ENCODE measurements at places on chromosomes 5 and 9.

DNA sequence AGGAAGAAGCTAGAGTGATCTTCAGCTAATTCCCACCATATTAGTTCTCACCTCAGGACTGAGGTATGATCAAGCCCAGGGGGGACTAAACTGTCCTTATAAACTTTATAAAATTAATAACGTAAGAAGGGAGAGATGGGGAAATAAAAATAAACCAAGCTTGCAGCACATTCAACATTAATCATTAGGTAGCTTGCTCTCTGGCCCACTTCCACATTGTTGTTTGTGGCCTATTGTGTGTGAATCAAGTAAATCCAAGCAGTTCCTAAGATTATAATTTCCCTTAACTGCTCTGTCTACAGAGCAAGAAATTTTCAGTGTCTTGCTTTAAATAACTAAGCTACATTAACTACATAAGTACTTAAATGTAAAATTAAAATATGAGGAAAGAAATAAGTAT lies 131.3 kb upstream of the ABCA1 start:
- no peak for DNase-seq

DNA sequence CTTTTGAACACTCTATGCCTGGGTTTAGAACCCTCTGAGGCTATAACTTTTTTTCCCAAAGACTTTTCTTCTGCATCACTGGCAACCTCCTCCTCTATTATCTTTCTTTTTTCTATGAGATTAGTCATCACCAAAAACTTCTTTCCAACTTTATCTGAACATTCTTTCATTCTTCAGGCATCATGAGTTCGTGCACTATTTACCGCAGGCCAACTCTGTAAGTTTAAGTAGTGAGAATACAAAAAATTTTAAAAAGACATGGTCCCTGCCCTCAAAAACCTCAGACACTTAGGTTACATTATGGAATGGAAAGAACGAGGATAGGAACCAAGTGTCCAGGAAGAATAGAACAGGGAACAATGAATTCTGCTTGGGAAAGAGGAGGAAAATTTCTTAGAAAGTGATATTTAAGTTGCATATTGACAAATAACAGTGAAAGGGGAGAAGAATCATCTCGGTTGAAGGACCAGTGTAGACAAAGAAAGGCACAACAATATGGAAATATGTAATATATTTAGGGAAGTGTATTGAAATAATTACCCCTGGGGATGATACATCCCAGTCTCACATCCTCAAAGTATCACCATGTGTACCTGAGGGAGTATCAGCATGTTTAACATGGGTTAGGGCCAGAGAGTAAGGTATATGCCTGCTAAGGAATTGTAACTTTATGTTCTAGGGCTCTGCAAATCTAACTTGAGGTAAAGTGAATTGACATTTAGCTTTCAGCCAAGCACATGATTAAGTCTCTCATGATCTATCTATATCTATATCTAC lies 196.5 kb upstream of the NREP start:
- no peak for DNase-seq

DNA sequence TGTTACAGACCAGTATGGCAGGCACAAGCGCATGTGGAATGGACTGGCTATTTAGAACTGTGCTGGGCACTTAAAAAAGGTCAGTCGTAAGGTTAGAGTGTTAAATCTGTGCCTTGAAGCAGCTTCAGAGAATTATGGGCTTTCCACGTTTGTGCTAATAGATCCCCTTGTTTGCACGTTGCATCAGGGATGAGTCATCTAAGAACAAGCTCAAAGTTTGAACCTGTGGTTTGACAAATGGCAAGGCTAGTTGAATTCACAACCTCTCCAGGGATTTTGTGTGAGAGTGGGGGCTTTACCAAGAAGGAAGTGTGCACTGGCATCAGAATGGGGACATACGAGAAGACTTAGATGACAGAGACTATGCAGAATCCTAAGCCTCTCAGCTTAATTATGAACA lies 249.6 kb downstream of the IRX1 start:
- no peak for DNase-seq

GRCh38 chr5:22390888-22391287 lies 462.3 kb downstream of the CDH12 start:
- no peak for DNase-seq

GRCh38 chr5:16143361-16144049 lies 36.1 kb downstream of the MARCHF11 start:
- DNase-seq, result no peak

GRCh38 chr9:77600810-77601209 lies 47.3 kb downstream of the GNA14 start:
- no peak for DNase-seq

DNA sequence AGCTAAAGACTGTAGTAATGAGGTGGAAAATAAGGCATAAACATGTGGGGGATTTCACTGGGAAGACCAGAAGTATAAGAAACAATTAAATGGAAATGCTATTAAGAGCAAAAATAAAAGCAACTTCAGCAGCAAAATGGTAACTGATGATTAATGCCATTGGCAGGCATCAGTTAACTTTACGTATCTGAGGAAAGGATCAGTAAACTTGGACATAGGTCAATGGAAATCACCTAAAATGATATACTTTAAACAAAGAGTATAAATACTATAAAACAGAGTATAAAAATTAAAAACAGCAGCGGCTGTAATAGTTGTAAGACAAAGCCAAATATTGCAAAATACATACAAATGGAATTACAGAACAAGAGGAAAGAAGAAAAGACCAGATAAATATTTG lies 992.1 kb downstream of the DNAH5 start:
- DNase-seq, result no peak

DNA sequence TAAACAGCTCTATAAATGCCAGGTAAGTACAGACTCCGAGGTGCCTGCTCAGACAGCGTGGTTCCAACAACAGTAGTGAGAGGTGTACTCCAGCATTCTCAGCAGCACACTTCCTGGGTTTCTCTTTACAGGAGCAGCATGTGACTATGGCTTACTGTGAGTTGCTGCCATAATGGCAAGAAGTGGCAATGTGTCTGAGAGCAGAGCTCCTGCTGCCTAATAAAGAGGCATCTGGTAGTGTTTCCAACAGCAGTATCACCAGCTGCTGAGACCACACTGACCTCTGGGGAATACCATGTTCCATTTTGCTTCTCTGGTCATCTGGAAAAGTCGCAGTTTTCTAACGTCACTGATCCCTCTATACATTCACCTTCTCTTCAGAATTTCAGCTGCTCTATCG lies 398.2 kb downstream of the SLCO4C1 start:
- no peak for DNase-seq

GRCh38 chr5:61132559-61132958 lies 29.7 kb downstream of the SMIM15 start:
- DNase-seq, result no peak

- no peak for DNase-seq
Observed at GRCh38 chr9:36894695-36895310, 139.3 kb downstream of the PAX5 start.

GRCh38 chr5:156879665-156880285 lies 29.7 kb downstream of the PPP1R2B start:
- DNase-seq, result no peak

- no peak for DNase-seq
Observed at GRCh38 chr5:152140347-152140746, 215.7 kb upstream of the GLRA1 start.

- no peak for DNase-seq
Observed at GRCh38 chr9:12849486-12850003, 74.7 kb downstream of the LURAP1L start.

DNA sequence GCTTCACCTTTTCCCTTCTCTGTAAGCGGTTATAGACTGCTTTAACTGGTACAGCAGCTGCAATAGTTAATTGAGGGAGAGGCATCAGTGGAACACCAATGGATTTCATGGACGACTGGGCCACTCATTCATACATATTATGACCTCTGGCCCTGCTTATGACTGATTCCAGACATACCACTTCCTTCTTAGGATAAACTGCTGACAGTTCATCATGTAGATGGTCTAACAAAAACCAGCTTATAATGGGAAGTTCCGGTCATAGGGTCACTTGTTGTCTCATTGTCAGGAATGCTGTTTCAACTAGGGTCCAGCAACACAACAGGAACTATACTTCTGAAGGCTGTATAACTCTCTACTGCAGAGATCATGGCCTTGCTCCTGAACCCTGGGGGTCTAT lies 265.2 kb upstream of the RASA1 start:
- DNase-seq, result no peak

GRCh38 chr9:95506428-95506677 lies 10.4 kb downstream of the PTCH1 start:
- no peak for DNase-seq

DNA sequence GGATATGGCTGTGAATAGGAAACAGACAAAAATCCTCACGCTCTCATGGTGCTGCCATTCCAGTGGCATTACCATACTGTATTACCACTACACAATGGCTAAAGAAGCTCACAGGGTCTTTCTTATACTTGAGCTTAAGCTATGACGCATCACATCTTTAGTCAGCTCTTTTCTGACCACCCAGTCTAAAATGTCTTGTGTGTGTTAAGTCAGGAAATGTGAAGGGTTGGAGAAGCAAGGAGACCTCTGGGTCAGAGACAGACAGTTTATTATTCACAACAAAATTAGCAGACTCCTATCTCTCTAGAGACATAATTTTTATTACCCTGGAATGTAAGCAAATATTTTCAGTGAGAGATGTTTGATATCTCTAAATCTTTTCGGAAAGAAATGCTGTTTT lies 1583.2 kb upstream of the WWC1 start:
- no peak for DNase-seq

DNA sequence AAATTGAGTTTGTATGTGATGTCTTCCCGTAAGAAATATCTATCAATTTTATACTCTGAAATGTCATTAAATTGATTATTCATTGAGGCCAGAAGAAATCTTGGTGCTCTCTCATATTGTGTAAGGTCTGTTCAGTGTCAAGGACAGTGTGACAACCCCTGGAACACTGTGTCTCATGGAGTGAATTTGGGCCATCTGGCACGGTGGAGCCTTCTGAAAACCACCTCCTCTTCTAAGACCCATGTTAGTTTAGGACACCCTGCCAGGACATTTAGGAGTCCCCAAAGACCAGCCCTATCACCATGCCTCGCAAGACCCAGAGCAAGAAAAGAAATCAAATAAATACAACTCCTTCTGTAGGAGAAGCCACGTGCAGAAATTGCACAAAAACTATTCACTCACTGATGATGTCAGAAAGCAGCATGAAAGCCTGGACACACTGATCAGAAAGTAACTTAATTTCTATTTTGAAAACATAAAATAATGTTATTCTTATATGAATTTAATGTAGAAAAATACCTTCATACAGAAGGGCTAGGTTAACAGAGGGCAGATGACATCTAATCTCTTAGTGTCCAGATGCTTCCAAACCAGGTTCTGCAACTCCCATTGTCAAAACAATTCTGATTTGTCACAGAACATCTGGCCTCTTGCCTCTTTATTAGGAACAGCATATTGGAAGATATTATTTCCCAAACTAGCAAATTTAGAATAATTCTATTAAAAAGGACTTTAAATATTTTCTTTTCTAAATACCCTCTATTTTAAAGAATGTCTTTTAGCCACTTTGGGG lies 298.8 kb downstream of the NR2F1-AS1 start:
- no peak for DNase-seq
